Activated naive CD4-positive, alpha-beta T cell treated with anti-CD3 and anti-CD28 coated beads, Interleukin-2, amount 50 U/mL, for 72 hours (primary cell): ENCODE measurements at places on chromosomes 2 and 18. TPM values are rescaled to one million over a fixed set of nuclear protein-coding genes. Genes with fewer than 3 reads are reported as not detected.

- no peak for DNase-seq
These were observed 981.0 kb upstream of the CDH2 start for GRCh38 chr18:29157905-29158304.

DNA sequence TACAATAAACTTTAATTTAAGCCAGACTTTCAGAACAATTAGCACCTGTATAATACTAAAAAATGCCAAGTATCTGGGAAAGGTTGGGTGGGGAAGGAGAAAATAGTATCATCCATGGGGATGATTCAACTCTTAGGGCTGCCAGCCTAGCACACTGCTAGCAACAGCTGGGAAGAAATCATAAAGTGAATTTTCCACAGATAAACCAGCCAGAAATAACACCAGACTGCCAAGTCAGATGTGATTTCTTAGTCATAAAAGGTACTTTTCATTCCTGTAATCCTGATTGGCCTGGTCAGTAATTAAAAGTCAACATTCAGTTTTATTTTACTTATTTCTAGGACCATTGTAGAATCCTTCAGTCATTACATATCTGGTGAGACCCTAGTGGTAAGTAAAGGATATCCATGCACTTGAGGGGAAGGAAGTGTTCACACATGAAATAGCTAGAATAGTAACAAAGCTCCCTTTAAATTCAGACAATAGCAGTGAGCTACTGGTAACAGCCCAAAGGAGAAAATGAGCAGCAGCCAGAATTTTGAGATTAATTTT lies 59.4 kb downstream of the LIMS1 start:
- DNase-seq = no peak

DNA sequence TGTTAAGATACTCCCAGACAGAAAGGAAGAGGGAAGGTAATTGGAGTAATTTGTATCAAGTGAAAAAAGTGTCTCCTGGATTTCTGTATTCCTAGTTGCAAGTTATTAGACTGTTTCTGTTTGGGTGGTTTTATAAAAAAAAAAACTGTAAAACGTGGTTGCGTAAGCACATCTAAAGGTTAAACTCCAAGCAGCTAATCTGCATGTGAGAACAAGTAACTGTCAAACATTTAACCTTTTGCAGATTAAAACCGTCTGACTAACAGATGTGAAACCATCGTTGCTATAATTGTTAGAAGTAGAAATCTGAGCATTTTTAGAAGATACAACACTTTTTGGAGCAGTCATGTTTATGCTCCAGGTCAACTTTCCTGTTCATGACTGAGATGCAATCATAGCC lies 72.3 kb downstream of the AFF3 start:
- no peak for DNase-seq

DNA sequence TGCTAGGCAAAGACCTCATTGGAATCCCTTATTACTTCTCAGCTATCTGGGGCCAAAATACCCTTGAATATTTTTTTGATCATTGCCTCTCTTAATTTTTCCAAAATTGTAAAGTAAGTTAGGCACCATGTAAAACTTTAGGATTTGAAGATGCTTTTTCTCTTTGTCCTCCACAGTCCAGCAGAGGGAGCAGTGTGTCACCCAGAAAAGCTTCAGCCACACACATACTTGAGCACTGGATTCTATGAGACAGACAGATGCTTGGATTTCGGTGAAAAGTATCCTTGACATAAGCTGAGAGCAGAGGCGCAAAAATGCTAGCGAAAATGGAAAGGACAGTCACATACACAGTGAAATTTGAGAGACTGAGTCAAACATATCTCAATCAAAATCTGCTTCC lies 74.7 kb upstream of the KCNJ3 start:
- DNase-seq = no peak

DNA sequence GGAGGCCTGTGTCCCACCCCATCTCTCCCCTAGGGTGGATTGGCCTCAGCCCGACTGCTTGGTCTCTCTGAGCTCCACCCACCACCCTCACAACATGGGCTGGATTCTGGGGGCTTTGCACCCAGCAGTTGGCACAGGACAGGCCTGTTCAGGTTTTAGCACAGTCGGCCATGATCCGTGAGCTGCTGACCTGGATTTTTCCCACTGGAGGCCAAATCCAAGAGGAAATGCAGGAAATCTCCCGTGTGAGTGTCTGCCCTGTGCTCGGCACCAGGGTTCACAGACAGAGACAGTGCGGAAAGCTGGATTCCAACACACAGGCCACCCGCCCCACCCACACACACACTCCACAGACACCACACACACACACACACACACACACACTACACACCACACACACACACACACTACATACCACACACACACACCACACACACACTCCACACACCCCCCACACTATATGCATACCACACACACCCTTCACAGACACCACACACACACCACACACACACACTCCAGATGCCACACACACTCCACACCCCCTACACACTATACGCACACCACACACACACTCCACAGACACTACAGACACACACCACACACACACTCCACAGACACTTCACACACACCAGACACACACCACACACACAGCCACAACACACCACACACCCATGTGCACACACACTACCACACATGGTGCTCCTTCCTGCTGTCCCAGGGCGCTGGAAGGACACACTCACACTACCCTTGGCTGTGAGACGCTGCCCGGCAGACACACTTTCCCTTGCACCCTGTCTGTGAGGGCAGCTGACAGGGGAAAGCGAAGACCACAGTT lies 14.1 kb downstream of the MBP start:
- DNase-seq = no peak

- DNase-seq = no peak
These were observed 287.4 kb upstream of the TCF4 start for GRCh38 chr18:55875371-55875901.

The ANKRD62 gene
- not detected for total RNA-seq

The AGBL5 gene
- total RNA-seq = 21.6 TPM

The NETO1 gene
- total RNA-seq = not detected
